ENCODE measurements at places on chromosomes 1 and 21.

DNA sequence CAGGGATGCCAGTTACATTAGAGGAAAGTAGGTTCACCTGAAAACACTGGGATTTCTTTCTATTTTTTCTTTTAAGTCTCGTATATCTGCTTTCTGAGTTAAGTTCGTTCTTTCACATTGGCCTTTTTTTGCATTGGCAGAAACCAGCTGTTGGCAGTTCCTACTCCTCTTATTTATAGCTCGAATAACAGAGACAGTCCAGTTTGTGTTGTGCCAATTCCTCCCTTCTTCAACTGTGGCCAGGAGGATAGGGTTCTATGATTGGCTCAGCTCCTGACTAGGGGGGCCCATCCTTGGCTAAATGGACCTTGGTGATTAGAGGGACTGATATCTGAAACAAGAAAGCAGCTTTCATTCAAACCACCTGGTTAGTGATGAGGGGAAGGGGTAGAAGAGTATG is 115.8 kb downstream of the RPS6KC1 start:
- DNase-seq: no peak

- no peak for DNase-seq
These were observed 462.3 kb downstream of the PTPRC start for GRCh38 chr1:199101139-199101538.

- DNase-seq: no peak
These were observed 31.1 kb downstream of the PBX1 start for GRCh38 chr1:164589961-164590507.

DNA sequence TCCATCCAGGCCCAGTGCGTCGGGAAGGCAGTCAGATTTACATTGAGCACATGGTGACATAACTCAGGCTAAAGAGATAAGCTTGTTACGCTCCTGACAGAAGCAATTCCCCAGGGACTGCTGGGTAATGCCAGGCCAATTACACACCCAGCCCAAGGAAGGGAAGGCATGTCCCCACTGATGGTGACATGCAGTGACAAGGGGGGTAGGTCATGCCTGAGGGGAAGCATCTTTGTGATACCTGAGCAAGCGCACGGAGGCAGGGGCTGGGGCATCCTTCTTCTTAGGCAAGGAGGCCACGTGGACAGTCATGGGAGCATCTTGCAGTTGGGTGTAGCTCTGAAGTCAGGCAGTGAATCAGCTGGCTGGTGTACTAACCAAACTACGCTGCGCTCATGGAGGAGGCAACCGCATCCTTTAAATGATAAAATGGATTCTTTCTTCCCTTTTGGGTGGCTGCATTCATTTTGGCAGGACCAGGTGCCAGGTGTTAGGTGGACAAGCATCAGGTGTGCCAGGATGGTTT is 39.6 kb upstream of the GRIK3 start:
- DNase-seq: no peak

DNA sequence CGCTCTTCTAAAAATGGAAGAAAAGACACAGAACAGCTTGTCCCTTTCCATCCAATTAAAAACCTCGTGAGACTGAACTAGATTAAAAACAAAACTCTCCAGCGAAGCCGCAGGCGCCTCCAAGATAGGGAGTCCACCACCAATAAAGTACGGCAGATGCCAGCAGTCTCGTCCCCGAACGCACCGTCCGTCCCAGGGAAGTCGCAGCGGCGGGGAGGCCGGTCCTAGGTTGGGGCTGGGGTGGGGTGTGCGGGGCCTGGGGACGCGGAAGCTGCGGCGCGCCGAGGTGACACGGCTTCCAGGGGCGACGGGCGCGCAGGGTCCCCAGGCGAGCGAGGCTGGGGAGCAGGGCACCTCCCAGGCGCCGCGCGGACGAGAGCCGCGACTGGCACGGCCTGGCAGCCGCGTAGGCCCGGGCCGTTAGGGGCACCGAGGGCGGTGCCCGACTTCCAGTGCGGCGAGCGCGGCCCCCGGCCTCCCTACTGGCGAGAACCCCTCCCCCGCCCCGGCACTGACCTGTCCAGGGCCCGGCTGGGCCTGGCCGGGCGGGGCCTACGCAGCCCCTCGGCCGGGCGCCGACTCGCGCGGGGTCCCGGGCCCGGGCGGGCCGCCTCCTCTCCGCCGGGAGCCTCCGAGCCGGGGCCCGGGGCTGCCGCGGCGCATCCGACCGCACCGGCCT is 28.3 kb upstream of the A3GALT2 start:
- DNase-seq: peak; percentile 58

DNA sequence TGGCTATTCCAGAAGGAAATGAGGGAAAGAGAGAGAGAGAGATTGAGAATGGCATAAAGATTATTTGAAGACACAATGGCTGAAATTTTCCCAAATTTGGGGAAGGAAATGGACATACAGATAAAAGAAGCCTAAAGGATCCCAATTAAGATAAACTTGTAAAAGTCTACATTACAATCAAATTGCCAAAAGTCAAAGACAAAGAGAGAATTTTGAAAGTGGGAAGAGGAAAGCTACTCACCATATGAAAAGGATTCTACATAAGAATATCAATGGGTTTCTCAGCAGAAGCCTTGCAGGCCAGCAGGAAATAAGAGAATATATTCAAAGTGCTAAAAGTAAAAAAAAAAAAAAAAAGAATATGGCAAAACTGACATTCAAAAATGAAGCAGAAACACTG is 233.0 kb upstream of the NFIA start:
- no peak for DNase-seq

GRCh38 chr1:23044035-23044434 is 24.8 kb downstream of the KDM1A start:
- DNase-seq: no peak

DNA sequence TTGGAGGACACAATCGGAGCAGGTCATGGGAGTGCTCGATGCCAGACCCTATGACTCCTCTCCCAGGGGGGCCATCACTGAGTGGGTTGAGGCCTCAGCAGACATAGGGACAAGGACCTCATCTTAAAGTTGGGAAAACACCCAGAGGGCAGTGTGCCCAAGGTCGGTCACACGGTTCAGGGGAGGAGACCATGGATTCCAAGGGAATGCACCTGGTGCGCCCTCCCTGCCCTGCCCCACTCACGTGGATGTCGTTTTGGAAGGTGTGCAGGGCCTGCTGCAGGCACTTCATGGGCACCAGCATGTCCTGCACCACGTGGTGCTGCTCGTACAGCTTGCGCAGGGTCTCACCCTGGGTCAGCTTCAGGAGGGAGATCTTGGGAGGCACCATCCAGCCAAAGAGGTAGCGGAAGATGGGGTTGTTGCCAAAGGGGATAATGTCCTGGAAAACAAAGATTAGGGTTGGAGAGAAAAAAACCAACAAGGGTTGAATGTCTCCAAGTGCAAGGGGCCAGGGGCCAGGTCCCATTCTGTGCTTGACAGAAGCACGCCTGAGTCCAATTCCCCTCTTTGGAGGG is 33.1 kb downstream of the DHCR24 start:
- DNase-seq: no peak

DNA sequence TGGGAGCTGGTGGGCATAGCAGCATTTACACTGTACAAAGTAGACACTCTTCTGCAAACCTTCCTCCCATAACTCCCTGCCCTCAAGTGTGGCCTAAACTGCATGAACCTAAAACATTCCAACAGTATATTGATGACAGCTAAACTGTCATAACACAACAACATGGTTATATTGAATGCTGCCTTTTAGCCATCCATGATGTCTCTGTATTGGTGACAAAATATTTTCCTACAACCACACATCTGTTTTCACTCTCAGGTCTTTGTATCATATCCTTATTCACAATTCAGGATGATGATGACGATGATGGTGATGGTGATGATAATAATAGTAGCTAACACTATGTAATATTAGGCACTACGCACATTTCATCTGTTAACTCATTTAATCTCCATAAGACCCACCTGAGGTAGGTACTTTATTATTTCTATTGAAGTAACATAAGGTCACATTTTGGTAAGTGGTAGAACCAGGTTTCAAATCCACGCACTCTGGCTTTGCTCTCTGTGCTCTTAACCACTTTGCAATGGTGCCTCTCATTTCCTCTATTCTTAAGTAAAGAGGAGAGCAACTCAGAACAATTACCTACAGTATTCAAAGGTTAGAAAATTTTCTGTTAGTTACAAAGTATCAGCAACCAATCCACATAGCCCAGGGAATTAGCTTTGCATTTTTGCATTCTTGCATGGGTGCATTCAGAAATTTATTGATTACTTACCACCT is 185.1 kb upstream of the LMO4 start:
- no peak for DNase-seq

GRCh38 chr1:27556781-27557595 is 47.0 kb downstream of the AHDC1 start:
- peak; percentile 95 for DNase-seq

DNA sequence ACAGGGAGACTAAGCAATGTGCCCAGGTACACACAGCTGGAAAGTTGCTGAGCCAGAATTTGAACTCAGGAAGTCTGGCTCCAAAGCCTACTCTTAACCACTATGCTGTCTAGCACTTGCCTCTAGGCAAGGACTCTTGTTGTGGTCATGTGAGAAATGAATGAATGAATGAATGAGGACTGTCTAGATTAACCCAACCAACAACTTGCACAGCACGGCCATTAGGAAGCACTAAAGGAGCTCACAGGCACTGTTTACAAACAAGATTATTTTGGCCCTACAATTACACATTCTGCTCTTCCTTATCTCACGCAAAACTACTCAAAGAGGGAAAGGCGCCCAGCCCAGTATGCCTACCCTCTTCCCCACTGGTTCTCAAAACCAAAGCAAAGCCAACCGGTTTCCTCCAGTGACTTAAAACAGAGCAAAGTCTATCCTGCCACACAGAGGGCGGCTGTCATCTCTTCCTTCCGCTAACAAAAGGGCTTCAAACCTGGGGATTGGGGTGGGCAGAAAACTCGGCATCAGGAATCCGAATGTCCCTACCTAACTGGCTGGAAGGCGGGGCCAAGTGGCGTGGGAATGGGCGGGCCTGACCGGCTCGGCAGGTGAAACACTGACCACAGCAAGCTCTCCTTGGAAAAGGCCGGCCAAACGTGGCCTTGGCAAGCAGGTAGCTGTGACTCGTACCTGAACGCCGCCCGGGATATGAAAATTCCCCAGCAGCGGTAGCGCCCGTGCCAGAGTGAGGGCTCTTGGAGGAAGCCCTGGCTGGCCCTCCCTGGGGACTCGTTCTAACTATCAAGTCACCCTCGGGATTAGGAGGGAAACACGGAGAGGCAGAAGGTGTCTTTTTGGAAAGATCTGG is 948 bp downstream of the STK40 start:
- DNase-seq: no peak

DNA sequence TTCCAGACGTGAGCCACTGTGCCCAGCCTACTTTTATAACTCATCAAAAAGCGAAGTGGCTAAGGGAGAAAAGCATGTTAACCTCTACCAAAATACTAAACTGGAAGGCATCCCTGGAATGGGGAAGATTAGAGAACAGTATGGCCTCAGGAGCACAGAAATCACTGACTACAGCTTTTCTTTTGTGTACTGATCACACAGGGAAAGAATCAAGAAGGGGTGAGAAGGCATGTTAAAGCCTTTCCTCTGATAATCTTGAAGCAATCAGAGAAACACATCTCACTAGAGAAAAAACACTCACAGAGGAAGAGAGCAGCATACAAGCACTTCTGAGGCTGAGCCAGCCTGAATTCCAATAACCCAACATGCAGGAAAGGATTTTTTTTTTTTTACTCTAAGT is 10.7 kb downstream of the PCAT6 start:
- DNase-seq: peak; percentile 54

DNA sequence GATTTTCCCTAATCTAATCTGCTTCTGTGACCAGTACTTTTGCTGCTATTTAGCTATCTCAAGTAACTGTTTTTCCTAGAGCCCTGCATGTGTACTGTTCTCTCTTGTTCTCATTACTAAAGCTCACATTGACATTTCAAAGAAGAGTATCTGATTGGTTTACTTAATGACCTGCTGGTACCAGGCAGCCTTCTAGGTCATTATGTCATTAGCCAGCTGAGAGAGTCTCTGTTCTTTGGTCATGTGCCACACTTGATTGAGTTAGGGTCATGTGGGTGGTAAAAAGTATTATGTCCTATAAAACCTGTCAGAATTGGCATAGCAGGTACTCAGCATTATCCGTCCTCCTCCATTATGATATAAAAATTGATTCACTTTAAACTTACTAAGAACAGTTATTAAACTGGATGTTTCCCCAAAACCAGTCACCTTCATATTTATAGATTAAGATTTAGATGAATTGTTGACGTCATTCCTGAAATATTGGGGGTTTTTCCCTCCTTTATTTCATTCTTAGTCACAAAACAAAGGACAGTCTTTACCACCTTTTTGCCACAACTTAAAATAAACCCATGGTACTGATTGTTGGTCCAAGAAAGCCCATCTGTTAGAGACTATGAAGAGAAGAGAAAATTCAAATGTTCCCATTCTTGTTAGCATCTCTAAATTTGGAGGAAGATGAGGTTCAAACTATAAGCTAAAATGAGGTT is 22.2 kb downstream of the FNDC5 start:
- no peak for DNase-seq

- DNase-seq: peak; percentile 21
These were observed 2.6 kb downstream of the HFM1 start for GRCh38 chr1:91402023-91402422.

DNA sequence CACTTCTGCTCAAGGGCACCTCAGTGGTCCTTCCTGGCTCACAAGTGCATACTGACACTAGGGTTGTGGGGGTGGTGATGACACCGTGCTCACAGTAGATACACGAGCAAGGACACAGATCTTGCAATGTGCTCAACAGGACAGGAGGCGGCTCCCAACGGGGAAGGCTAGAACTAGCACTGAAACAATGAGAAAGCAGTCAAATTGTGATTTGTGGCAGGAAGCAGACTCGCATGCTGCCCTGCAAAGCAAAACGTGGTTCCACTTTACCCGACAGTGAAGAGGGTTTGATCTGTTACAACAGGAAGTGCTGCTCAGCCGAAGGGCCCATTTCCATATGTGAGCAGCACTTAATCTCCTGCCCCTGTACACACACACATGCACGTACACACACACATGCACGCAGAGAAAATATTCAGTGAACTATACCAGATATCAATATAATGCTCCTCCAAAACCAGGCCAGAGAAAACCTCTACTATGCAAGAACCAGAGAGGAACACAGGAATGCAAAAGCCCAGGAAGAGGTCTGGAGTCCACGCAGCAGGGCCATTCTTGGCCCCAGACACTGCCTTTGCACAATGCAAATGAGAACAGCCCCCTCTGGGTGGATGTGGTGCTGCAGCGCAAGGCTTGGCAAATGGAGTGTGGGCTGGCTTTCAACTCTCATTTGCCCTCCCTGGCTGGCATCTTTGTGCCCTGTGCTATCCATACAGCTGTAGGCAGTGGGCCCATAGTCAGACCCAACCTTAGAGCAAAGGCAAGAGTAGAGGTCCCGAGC is 47.1 kb downstream of the KANK4 start:
- DNase-seq: no peak

DNA sequence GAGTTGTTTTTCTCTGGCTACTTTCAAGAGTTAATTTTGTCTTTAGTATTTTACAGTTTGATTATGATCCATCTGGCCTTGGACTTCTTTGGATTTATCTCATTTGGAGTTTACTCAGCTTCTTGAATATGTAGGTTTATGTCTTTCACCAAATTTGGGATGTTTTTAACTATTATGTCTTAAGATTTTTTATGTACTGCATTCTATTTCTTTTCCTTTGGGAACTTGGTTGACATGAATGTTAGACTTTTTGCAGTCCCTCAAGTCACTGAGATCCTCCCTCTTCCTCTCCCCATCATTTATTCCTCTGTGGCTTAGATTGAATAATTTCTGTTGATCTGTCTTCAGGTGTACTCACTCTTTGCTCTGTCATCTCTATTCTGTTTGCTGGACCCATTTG is 112.0 kb downstream of the XPR1 start:
- no peak for DNase-seq
